ENCODE measurements at places on chromosomes 12 and 14.
A peak's percentile ranks its signal among the peaks of the same experiment; 100 is the strongest.

DNA sequence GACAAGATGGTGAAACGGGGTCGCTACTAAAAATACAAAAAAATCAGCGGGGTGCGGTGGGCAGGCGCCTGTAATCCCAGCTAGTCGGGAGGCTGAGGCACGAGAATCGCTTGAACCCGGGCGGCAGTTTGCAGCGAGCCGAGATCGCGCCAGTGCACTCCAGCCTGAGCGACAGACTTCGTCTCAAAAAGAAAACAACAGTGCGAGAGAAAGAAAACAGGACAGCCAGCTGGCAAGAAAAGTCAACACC lies 633 bp upstream of the RNU4-2 start:
- DNase-seq, result no peak

GRCh38 chr12:91272461-91273063 lies 89.9 kb upstream of the DCN start:
- no peak for DNase-seq

DNA sequence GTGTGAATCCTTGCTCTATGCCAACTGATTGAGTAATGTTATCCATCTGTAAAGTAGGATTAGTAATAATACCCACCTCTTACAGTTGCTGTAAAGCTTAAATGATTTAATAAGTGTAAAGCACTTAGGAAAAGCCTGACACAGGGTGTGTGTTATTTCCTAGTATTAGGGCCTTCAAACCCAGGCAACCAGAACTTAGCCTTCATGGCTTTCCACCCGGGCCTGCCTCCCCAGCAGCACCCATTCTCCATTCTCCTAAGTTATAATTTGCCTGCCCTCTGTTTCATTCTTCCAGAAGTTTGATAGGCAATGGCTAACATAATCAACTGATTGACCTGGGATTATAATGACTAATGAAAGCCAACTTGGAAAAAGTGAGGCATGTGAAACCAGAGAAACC lies 20.4 kb upstream of the PDZRN4 start:
- no peak for DNase-seq

- no peak for DNase-seq
These were observed 528.5 kb upstream of the CCDC196 start for GRCh38 chr14:65957631-65958205.

- peak; percentile 84 for DNase-seq
These were observed 67.2 kb downstream of the KDM2B start for GRCh38 chr12:121513464-121514183.

GRCh38 chr12:47085815-47086252 lies 6.1 kb upstream of the AMIGO2 start:
- DNase-seq, result peak; percentile 41

Data from RWPE1 (cell line).